ENCODE measurements at places on chromosomes 5 and 9.
A peak's percentile ranks its signal among the peaks of the same experiment; 100 is the strongest.

- no peak for DNase-seq
Observed at GRCh38 chr9:26369093-26369492, 523.5 kb downstream of the CAAP1 start.

- no peak for DNase-seq
Observed at GRCh38 chr5:149938279-149938678, 6.3 kb downstream of the PDE6A start.

DNA sequence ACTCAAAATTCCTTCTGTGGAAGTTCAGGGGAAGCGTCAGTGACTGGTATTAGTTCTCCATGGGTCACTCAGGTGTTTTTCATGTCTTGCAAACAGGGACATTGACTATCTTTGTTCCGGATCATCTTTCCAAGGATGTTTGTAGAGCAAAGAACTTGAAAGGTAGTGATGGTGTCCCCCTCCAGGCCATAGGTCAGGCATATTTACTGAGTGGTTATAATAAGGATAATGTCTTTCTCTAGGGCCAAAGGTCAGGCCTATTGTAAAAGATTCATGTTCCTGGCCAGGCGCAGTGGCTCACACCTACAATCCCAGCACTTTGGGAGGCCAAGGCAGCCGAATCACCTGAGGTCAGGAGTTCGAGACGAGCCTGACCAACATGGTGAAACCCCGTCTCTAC lies 614.8 kb downstream of the KIF4B start:
- DNase-seq = no peak

DNA sequence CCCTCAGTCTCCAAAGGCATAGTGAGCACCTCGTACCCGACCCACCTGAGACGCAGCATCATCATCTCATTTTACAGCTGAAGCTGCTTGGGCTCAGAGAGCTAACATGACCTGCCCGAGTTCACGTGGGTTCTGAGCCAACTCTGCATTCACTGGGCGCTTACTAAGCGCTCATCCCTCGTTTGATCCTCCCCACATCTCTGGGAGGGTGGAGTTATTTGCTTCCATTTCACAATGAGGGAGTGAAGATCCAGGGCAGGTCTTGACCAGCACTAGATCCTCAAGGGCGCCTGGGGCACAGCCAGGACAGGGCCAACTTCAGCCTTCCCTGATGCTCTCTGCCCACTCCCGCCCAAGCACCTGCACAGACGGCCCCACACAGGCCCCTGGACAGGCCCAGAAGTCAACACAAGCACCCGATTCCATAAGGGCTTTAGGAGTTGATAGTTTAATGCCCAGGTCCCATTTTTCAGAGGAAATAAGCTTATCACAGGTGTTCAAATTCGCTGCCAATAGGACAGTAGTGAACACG lies 80.8 kb downstream of the HRH2 start:
- DNase-seq = no peak

DNA sequence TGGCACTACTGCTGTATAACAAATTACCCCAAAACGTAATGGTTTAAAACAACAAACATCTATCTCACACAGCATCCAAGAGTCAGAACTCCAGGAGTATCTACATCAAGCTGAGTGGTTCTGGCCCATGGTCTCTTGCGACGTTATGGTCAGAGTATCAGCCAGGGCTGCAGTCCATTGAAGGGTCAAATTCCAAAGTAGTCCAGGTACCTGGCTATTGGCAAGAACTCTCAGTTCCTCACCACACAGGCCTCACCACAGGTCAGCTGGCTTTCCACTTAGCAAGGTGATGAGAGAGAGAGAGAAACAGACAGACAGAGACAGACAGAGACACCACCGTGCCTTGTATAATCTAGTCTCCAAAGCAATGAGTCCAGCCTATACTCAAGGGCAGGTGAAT lies 22.6 kb downstream of the EPB41L4A start:
- no peak for DNase-seq

- no peak for DNase-seq
Observed at GRCh38 chr5:39880985-39881384, 456.2 kb upstream of the DAB2 start.

DNA sequence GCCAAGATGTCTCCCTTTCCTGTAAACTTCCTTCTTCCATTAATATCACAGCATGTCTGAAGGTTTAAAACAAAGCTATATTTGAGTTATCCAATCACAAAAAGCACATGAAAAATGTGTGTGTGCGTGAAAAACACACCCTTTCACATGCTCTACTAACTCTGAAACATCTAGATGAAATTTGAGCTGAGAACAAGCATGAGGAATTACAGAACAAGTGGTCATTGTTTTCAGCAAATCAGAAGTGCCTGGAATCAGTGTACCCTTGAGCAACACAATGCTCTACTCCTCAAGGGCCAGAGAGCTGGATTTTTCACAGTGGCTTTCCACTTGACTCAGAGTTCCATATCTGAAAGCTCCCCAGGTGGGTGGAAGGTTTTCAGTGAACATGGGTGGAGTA lies 255.9 kb downstream of the PSAT1 start:
- DNase-seq = no peak

GRCh38 chr9:130331573-130331972 lies 66.0 kb downstream of the HMCN2 start:
- DNase-seq = no peak

GRCh38 chr9:130530938-130531337 lies 48.4 kb upstream of the FUBP3 start:
- no peak for DNase-seq

GRCh38 chr5:147805030-147805454 lies 22.5 kb upstream of the JAKMIP2 start:
- no peak for DNase-seq

DNA sequence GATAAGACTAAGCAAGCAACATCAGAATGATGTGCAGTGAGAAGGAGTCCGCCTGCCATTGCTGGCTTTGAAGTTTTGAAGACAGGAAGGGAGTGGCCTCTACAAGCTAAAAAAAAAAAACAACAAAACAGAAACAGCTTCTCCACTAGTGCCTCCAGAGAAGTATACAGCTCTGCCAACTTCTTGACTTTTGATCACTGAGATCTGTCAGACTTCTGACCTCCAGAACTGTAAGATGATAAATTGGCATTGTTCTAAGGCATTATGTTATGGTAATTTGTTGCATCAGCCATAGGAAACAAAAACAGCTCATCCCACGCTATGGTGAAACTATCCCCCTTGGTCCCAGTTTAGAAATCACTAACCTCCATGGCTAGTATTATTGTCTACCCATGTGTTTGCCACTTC lies 131.0 kb upstream of the VCAN start:
- no peak for DNase-seq

DNA sequence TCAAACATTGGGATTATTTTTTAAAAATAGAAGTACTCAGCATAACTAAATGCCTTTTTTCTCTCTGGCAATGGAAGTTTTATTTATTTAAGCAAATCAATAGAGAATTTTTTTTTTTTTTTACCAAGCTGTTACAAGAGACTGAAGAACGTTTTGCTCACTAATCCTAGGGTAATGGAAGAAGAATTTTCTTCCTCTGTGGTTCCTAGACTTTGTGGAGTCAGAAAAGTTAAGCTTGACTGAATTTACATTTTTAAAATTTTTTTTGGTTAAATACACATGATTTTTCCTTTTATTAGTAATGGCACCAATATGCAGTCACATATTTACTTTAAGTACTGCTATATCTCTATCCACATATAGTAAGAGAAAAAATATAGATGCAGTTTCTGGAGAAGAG lies 189.8 kb downstream of the PCSK1 start:
- DNase-seq = no peak

GRCh38 chr5:129410488-129410887 lies 49.6 kb upstream of the ADAMTS19 start:
- DNase-seq = no peak

GRCh38 chr5:178223196-178223773 lies 9.3 kb downstream of the PHYKPL start:
- no peak for DNase-seq

- DNase-seq = no peak
Observed at GRCh38 chr5:94595281-94595840, 23.0 kb downstream of the KIAA0825 start.

DNA sequence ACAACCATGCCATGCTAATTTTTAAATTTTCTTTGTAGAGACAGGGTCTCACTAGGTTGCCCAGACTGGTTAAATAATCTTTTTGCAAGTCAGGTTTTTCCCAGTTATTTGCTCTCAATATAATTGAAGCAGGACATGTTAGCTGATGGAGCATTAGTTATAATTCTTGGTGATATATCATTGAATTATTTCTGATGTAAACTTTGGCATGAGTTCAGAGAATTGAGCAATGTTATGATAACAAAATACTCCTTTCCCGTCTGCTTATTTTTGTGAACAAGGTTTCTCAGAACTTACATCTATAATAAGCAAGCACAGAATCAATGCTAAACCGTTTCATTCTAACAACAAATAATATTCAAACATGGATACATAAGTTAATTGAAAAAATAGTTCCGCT lies 37.8 kb downstream of the BHMT start:
- DNase-seq = no peak

DNA sequence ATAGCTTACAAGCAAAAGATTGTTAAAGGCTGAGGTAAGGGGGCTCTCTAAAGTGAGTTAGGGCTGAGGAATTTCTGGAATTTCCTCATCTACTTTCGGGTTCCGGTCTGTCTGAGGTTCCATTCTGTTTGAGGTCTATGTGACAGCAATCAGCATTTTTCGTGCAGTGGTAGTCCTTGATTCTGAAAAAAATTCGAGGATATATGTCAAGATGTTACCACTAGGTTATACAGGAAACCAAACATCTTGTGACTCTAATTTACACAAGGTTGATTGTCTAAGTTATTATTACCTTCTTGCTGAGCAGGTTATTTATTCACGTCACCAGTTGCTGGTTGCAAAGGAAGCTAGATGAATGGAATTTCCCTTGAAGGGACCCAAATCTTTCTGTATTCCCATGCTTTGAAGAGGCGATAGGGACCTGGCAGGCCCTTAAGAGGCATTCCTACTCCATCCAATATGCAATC lies 35.2 kb downstream of the RLN2 start:
- DNase-seq = no peak

GRCh38 chr5:178580271-178580955 lies 9.8 kb downstream of the COL23A1 start:
- no peak for DNase-seq

- no peak for DNase-seq
Observed at GRCh38 chr5:160492565-160492964, 70.9 kb downstream of the PTTG1 start.

DNA sequence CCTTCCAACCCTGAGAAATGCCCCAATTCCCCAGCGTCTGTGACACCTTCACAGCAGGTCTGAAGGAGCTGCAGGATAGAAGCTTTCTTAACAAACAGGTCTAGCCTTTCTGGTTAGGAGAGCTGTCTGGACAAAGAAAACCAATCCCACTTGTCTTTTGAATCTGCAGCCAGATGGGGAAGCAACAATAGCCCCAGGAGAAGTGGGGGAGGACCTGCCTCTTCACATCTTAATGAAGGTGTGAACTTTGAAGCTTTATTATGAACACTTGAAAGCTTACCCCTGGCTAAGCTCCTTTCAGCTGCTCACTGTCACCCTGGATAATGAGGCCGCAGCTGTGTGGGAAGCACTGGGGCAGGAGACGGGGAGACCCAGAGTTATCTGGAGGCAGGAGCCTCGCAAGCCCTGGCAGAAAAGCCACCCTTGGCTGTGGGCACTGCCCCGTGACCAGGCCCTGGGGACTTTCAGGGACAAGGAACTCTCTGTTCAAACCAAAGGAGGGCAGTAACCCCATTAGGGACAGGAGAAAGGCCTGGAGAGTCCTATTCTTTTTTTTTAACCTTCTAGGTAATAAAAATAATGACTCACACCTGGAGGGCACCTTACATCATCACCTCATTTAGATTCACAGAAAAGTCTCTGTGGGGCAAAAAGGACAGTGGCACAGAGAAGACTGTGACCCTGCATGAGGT lies 151.8 kb upstream of the RAD23B start:
- no peak for DNase-seq

GRCh38 chr5:68749631-68750030 lies 344.2 kb upstream of the SLC30A5 start:
- peak; percentile 6 for DNase-seq

DNA sequence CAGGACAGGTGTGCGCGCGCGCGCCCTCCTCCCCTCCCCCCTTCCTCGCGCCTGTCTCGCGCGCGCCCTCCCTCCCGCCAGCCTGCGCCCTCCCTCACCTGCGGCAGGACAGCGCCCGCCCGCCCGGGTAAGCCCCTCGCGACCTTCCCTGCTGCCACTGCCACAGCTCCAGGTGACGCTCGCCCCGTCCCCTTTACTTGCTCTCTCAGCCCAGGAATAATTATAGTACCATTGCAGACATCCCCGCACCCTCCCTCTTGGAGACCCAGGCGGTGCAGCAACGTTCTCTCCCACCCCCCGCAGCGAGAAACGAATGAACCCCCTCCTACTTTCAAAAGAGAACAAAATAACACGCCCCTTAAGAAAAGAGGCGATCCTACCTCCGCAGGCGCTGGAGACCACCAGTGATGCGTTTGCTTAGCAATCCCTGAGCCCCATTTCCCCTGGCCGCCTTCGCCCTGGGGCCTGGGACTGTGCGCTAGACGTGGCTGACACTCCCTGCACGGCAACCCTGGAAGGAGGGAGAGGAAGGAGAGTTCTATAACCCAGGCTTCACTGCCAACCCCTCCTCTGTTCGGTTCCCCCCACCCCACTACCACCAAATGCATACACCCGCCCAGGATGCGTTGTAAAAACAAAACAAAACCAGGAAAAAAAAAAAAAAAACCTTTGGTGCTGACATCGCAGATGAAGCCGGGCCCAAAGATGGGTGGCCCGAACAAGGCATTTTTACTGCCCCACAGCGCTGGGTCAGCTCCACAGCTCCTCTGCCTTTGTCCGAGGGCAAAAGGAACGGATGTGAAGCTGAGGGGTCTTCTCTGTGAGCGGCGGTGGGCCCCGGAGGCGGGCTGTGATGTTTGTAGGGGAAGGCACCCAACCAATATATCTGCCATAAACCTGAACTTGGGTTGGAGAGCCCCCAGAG lies 5.6 kb upstream of the PURA start:
- DNase-seq = peak; percentile 21

GRCh38 chr5:140000332-140000731 lies 42.8 kb downstream of the NRG2 start:
- no peak for DNase-seq

DNA sequence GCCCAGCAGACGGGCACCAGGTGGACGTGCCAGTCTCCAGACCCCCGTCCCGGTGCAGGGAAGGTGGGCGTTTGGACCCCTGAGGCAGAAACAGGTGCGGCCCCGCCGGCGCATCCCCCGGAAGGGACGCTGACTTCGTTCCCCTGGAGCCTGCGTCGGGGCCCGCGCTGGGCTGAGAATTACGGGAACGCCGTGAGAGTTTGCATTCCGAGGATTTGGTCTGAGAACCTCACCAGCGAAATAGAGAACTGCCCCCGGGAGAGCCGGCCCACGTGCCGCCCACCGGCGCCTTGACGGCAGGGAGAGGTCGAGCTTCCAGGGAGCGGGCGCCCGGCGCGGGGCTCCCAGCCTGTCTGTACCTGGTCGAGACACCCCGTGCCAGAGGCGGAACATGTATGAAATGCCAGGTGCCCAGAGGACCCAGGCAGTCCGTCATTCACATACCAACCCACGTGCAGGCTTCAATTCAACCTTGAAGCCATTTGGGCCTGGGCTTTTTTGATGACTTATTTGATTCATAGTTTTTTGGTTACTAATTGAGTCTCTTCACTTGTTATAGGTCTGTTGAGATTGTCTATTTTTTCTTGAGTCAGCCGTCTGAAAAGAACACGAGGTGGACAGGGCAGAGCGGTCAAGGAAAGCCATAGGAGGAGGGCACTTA lies 877 bp upstream of the CAMSAP1 start:
- no peak for DNase-seq

GRCh38 chr5:160272889-160273288 lies 39.5 kb downstream of the CCNJL start:
- no peak for DNase-seq

- no peak for DNase-seq
Observed at GRCh38 chr9:131675437-131676022, 64.3 kb downstream of the RAPGEF1 start.

Measured in hematopoietic multipotent progenitor cell (in vitro differentiated cells).